Stimulated activated CD8-positive, alpha-beta memory T cell treated with anti-CD3 and anti-CD28 coated beads, Interleukin-7, amount 100 ng/mL, for 24 hours (primary cell): ENCODE measurements at places on chromosomes 6 and 20.

DNA sequence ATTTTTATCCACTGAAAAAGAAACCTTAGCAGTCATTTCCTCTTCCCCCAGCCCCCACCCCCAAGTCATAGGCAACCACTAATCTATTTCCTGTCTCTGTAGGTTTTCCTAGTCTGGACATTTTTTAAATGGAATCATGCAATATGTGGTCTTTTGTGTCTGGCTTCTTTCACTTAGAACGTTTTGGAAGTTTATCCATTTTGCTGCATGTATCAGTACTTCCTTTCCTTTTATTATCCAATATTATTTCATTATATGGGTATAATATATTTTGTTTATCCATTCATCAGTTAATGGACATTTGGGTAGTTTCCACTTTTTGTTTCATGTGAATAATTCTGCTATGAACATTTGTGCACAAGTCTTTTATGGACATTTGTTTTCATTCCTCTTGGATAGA lies 99.3 kb upstream of the BMP5 start:
- no peak for DNase-seq

- DNase-seq: peak; percentile 72
Observed at GRCh38 chr6:42166444-42167141, 6.6 kb upstream of the GUCA1A start.

DNA sequence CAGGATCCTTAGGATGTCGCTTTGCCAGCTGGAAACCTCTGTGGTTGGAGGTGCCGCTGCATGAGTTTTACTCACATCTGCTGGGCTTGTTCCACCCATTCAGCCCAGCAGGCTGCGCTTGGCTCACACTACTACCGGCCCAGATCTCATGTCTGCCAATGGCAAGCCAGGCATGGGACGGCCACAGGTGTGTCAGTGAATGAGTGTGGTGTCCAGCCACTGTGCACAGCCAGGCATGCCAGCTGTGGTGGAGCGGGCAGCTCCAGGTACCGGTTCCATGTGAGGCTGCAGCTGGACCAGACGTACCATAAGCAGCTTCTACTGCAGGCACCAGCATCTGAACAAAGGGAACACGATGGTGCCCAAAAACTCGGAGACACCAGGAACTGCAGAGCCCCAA lies 33.1 kb upstream of the ASF1A start:
- no peak for DNase-seq

- no peak for DNase-seq
Observed at GRCh38 chr20:60060593-60060992, 102.4 kb downstream of the CDH26 start.
